ENCODE measurements at places on chromosomes 16 and 17.

DNA sequence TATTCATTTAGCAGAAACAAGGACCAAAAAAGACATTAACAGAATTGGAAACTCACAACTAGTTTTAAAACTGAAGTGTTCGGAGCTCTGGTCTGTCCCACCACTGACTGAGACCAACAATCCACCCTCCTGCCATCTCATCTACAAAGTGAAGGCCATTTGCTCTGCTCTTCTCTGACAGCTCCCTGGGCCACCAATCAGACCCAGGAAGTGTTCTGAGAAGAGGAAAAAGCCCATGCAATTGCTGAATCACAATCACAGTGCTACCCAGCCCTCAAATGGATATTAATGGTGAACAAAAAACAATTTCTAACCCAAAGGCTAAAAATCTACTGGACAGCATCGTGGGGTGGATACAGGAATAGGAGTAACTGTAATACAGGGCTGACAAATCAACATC lies 2.1 kb downstream of the RPL23 start:
- no peak for DNase-seq

DNA sequence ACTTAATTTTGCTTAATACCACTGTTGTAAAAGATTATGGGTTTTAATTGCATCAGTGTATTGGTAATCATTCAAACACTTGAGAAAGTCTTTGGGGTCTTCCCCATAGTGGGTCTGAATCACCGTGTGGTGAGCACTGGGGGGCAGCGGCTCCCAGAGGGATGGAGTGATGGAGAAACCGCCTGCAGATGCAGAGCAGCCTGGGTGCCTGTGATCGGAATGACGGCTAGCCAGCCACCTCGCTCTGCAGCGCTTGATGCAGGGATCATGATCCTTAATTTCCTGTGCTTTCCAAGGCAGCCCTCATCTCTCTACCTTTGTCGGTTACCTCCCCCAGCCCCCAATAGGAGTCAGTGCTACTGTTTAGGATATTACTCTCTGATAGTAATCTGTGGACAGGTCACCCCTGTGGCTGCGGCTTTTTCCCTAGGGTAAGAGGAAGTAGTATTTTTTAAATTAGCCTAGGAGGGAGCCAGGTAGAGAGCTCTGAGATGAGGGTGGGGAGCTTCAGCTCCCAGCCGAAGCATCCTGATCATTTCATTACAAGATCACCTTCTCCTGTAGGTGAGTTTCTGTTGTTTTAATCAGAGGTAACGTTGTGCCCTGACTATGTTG lies 135.6 kb downstream of the MSI2 start:
- no peak for DNase-seq

DNA sequence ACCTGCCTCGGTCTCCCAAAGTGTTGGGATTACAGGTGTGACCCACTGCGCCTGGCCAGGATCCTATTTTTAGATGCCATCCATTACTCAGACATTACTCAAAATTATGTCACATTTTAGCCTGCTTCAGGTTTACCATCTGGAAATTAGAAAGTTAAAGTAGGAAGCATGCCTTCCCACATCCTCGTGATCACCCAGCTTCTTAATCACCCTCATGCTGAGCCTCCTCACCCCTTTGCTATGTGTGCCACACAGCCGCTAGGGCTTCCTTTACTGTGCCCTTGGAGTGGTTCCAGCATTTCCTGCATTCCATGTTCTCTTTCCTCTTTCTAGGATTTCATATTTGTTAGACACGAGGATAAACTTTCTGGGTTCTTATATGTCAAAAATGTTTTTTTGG lies 9.3 kb downstream of the ADORA2B start:
- no peak for DNase-seq

- no peak for DNase-seq
Observed at GRCh38 chr17:50587571-50587970, 27.1 kb downstream of the CACNA1G start.

DNA sequence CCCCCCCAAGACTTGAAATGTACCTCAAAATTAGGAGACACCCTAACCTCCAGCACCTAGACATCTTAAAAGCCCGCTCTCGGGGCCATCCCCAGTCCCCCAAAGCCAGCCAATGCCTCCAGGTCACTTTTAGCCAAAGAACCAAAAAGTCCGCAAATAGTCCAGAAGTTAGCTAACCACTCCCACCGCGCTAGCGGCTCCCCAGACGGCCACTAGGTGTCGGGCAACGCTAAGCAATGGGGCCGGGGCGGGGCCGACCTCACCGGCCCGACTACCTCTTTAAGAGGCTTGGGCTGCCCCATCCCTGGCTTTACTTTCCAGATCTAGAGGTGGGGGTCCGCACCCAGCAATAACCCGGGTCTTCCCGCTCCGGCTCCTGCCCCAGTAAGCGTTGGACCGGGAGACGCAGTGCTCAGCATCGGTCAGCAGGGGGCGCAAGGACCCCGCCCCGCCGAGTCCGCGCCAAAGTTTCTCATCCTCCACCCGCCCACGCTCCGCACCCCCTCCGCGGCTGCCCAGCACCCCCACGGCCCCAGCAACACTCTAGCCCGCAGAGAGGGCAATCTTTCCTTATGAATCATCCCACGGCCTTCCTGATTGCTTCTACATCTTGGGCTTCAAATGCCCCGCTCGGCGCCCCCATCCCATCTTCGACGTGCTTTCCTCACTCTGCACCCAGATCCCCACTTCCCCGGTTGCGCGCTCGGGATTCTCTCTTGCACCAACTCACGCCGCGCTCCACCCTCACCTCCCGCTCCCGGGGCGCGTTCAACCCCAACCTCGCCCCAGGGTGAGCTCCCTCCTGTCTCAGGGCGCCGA lies 765 bp downstream of the COL1A1 start:
- no peak for DNase-seq

DNA sequence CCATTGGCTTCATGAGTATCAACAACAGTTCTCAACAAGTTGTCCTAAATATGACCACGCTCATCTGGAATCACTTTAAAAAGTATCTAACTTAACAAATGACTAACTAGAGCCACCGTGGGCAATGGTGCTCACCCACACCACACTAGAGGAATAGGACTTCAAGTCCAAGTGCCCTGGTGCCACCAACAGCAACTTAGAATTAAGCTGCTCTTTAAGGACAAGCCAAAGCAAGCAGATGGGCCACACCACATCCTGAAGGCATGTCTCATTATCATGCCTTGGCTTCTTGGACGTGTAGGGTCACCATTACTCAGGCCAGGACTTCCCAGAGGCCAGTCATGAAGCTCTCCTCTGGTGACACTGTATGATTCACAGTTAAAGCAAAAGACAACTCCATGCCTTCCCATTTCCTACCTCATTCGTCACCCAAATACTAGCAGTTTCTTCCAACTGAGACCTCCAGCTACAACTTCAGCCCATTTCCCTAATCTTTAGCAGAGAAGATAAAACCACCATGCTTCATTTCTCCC lies 9.4 kb upstream of the SLC6A4 start:
- no peak for DNase-seq

DNA sequence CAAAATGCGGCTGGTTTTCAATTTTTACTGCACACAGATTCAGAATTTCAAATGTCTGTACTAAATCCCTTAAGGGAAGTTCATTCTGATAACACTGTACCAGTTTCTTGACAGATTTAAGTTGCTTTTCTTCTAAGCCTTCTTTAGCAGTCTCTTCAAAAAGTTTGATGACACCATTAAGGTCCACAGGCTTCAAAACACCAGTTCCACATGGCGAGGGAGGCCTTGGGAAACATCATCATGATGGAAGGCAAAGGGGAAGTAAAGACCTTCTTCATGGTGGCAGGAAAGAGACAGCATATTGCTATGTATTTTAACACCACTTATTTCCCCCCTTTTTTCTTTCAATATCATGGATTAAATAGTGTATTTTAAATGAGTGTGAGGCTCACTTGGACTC lies 24.5 kb downstream of the NLRC5 start:
- DNase-seq = no peak

- DNase-seq = no peak
Observed at GRCh38 chr16:12398029-12398682, 405.5 kb downstream of the CPPED1 start.

GRCh38 chr16:87536795-87537142 lies 43.9 kb upstream of the ZCCHC14 start:
- DNase-seq = no peak

DNA sequence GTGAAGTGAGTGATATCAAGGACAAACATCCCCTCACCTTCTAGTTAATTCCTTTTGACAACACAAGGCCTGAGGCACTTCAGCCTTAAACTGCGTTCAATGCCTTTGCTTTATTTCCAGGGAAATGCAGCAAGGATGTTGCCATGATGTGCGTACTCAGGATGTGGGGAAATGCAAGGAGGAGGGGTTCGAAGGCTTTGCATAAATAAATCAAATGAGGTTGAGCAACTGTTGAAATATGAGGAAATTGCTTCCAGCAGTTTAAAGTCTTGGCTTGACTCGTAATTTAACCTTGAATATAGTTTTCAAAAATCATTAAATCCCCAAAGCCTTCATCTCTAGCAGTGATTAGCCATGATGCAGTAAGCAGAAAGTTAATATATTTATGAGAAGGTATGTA lies 81.8 kb upstream of the CCL2 start:
- no peak for DNase-seq

DNA sequence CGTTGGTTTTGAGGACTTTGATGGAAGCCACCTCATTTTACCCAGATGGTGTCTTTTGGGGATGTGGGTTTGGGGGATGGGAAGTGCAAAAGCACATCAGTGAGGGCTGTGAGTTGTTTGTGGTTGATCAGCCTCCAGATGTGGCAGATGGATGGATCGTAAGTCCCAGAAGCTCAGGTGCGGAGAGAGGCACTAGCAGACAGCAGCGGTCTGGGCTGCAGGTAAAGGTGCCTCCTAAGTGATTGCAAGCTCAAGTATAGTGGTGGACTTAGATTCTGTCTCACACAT lies 18.0 kb downstream of the HS3ST3B1 start:
- no peak for DNase-seq
